ENCODE measurements at places on chromosomes 11 and 22.

- DNase-seq, result no peak
These were observed 350.4 kb downstream of the DDX10 start for GRCh38 chr11:109015283-109015682.

- DNase-seq, result no peak
These were observed 20.3 kb downstream of the AP2A2 start for GRCh38 chr11:945986-946385.

- no peak for DNase-seq
These were observed 22.0 kb upstream of the OR8B8 start for GRCh38 chr11:124467381-124467927.

DNA sequence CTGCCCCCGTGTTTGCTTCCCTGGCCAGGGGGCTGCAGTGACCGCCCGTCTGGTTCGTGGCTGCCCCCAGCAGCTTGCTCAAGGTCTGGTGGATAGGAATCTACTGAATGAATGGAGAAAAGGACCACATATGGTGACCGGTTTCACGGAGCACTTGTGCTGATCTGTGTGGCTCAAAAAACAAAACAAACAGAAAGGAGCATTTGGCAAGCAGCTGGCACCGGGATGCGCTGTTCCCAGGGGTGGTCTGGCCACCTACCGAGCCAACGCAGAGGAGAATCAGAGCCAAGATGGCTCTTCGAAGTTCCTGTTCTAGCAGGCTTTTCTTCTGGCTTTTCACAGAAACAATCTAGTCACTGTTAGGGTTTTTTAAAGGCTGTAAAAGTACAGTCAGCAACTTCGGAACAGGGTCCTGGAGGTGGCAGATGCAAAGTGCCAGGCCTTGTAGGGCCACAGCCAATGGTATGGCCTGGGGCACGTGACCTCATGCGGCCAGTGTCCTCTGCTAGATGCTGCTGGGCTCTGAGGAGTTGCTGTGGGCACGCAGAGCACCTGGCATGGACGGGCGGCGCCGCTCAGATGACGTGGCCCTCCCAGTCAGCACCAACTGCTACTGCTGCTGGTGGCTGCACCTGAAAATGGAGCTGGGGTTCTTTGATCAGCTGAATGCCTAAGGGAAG, 27.3 kb upstream of the PACSIN2 start:
- no peak for DNase-seq

- no peak for DNase-seq
These were observed 118.2 kb upstream of the KIRREL3 start for GRCh38 chr11:127118811-127119210.

DNA sequence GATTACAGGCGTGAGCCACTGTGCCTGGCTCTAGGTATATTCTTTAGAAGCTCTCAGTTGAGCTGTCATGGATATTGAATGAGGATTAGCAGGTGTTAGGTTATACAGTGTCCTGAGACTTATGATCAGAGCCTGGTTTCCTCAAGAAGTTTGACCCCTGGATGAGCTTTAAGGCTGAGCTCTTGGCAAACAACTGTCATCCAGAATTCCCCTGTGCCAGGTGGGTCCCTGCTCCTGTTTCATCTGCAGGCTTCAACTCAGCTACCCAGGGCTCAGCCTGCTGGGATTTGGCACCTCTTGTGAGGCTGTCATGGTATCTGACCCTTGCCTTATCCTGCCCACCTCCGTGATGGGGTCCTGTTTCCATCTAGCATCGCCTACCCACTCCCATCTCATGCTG, 24.3 kb downstream of the SERPINH1 start:
- DNase-seq, result no peak

DNA sequence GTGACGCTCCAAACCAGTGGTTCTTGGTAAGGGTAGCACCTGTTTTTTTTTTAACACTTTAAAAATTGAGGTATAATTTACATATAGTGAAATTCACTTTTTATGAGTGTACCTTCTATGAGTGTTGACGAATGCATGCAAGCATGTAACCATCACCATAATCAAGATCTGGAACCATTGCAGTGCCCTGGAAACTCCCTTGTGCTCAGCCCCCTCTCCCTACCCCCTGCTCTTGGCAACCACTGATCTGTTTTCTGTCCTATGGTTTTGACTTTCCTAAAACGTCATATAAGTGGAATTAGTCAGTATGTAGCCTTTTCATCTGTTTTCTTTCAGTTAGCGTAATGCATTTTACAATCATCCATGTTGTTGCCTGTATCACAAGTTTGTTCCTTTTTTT, 212.2 kb downstream of the GRIK4 start:
- no peak for DNase-seq

DNA sequence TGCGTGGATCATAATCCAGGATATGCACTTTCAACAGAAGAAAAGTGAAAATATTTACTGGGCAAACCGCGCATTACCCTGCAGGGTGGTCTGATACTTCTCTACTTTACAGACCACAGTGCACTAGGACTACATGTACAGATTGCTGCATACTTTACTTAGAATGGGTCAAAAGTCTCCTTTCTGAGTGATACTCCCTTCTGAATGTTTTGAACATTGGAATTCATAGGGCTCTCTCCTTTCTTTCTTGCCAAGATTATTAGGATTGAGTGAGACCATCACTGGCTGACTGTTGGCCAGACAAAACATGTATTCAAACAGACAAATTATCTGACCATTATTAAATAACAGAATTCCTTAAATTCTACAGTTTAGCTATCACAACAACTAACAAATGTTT, 6.6 kb upstream of the FIBIN start:
- no peak for DNase-seq

- DNase-seq, result no peak
These were observed 804 bp downstream of the CCDC134 start for GRCh38 chr22:41801147-41801819.

DNA sequence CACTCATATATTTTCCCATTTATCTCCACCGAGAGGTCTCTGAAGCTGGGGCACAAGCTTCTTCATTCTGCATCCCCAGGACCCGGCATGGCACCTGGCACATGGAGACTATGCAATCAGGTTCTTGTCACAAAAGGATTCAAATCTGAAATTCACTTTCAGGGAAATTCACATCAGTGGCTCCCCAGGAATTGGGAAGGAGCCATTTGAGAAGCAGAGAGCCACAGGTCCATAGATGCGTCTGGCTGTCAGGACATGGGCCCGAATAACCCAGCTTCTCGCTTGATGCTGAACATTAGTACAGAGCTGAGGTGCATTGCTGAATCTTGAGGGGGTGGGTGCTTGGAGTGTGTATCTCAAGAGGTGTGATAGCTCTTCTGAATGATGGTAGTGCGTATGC, 82.5 kb downstream of the TSPAN18 start:
- DNase-seq, result no peak

GRCh38 chr11:16846305-16846704, 107.9 kb downstream of the C11orf58 start:
- DNase-seq, result no peak

DNA sequence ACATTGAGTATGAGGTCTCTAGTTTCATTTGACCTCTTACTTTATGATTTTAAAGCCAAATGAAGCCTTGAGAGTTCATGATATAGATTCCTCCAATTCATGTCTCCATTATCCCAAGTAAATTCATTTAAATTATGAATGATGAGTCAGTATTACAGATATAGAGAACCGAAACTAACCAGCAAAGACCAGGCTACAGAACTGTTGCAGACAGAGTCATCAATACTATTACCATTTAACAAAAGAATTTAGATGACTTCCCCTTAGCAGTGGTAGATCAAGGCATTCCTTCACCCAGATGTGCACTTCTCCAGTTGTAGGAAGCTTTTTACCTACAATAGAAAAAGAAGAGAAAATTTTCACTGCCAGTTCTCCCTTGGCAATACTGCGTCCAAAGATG, 11.8 kb upstream of the CCDC89 start:
- DNase-seq, result no peak

GRCh38 chr11:78883506-78883905, 308.8 kb upstream of the NARS2 start:
- no peak for DNase-seq

- DNase-seq, result no peak
These were observed 32.1 kb upstream of the GNB1L start for GRCh38 chr22:19886605-19887255.

DNA sequence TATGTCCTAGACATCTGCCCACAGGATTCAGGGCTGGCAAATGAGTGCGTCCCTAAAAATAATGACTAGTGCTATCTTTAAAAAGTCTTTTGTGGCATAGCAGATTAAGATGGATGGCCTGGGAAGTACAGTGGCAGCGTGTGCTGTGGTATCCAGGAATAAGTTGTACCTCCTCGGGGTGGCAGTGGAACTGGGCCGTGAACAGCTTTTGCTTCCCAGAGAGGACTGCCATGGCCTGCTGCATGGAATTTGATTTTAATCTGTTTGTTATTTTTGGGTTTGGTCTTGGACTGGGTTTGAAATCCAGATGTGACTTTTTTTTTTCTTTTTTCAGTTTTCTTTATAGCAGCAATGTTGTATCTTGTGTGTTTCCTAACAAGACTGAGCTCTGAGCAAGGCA, 71.3 kb upstream of the PARVG start:
- no peak for DNase-seq

- no peak for DNase-seq
These were observed 407.8 kb upstream of the NARS2 start for GRCh38 chr11:78982473-78982872.

- no peak for DNase-seq
These were observed 766.3 kb upstream of the RAG2 start for GRCh38 chr11:37364246-37364839.

DNA sequence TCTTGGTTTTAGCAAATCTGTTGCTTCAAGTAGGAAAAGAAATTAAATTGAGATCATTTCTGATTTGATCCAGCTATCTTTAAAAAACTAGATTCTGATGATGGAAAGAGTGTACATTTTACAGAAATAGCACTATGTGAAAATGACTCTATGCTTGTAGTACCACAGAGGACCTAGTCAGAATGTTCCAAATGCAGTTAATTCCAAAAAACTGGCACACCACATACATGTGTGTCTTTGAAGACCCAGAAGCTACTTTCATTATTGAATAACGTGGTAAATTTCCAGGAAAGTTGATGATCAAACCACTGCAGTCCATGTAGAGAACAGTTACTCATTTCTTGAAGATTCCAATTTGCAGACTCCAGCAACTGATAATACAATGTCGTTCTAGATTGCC, 3.8 kb downstream of the ELMOD1 start:
- no peak for DNase-seq

GRCh38 chr11:117178210-117179034, at the start of gene SIDT2:
Gene SIDT2, plus strand, starts transcription at chr11:117178743. Its CDS starts 521 bp downstream, at chr11:117179264.
- DNase-seq, result peak; percentile 92

DNA sequence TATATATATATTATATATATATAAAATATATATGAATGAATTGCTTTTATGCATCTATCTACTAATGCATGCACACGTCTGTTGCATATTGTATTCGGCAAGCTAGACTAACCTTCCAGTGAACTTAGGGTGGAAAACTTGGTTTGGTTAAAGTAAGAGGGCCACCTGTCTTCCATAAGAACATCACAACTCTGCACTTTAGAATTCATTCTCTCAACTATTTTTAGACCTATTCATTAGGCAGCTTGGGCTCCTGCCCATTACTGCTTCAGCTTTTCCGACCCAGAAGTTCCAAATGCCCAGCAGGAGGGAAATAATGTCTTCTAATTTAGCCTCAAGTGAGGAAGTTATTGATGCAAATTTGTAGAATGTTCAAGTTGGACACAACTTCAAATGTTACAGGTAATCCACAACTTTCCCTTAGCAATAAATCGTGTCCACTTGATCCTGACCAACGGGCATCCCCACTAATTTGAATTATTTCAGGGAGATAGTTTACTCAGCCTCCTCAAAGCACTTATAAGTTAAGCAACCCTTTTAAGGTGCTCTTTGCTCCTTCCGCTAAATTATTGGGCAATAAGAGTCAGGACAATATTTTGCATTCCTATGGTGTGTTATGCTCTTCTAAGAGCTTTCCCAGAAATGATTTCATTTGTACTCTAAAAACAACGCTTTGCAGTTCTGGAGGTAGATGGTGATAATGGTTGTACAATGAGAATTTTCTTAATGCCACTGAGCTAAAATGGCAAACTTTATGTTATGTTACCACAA, 132.3 kb downstream of the OPCML start:
- no peak for DNase-seq

DNA sequence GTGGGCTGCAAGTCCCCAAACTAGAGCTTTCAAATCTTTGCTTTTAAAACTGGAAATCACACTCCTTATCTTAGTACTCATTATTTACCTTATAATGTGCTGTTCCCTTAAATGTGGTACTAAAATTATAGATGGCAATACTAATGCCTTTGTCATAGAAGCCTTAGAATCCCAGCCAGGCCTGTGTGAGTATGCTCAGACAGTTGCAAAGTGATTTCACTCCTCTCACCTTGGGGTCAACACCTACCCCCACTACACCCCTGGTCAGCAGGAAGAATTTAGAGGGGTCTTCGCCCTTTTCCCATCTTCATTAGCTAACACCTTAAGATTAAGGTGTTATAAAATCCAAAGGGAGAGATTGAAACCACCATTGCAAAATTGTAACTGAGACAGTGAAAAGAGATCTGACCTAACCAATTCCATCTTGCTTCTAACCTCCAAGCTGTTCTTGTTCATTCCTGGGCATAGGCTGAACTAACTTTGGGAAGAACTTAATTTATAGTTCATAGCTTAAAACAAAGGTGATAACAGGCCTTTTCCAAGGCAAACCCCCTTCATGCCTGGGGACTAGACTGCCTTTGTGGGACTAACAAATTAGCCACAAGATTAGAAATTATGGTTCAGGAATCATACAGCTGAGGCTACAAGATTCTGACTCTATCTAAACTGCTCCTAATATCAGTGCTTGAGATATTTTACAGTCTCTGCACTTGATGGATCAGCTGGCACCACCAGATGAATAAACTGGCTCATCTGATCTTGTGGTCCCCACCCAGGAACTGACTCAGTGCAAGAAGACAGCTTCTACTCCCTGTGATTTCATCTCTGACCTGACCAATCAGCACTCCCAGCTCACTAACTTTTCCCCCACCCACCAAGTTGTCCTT, 10.4 kb upstream of the MRPL17 start:
- no peak for DNase-seq

- DNase-seq, result peak; percentile 31
These were observed 52.2 kb downstream of the FAT3 start for GRCh38 chr11:92276773-92277172.

- no peak for DNase-seq
These were observed 28.9 kb upstream of the YAP1 start for GRCh38 chr11:102081313-102081712.

GRCh38 chr22:40631925-40632324, 4.6 kb downstream of the MRTFA start:
- DNase-seq, result no peak

GRCh38 chr11:121207485-121208115, 85.0 kb upstream of the SC5D start:
- no peak for DNase-seq

DNA sequence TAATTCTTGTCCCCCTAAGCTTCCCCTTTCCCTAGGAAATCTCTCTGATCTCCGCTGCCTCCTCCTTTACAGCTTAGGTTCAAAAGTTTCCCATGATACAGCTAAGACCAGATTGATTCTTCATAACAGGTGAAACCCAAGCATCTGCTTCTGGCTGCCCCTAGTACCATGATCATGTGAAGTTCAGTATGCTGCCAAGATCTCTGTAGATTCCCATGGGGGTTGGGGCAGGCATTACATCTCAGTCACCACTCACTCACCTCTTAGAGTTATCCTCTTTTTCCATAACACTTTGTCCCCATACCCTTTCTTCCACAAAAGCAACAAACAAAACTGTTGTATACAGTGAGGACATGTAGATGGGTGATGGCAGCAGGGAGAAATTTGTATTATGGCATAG, 44.0 kb downstream of the RRP8 start:
- DNase-seq, result no peak

Measured in AG08396 (cell line).